OCI-LY7 (cell line): ENCODE measurements at places on chromosomes 16 and 17. TPM values are rescaled to one million over a fixed set of nuclear protein-coding genes. Genes with fewer than 3 reads are reported as not detected.

The SULT1A4 gene
- total RNA-seq: 3.7 and 5.2 TPM in 2 replicates

DNA sequence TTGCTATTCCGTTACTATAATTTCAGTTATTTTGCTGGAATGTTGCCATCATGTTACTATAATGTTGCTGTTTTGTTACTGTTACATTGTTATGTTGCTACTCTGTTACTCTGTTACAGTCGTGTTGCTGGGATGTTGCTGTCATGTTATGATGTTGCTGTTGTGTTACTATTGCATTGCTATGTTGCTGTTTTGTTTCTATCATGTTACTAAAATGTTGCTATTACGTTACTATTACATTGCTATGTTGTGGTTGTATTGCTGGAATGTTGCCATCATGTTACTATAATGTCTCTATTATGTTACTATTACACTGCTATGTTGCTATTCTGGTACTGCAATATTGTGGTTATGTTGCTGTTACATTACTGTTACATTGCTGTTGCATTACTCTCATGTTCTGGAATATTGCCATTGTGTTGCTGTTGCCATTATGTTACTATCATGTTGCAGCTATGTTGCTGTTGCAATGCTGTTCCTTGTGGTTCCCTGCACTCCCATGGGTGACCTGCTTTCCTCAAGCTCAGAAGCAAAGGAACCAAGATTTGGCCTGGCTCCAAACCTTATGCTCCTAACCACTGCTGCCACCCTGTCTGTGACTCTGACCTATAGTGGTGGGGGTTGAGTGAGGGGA lies 64.4 kb downstream of the ABCC6 start:
- DNase-seq: no peak

- DNase-seq: no peak
These were observed 18.8 kb upstream of the LASP1NB start for GRCh38 chr17:38906460-38907228.

DNA sequence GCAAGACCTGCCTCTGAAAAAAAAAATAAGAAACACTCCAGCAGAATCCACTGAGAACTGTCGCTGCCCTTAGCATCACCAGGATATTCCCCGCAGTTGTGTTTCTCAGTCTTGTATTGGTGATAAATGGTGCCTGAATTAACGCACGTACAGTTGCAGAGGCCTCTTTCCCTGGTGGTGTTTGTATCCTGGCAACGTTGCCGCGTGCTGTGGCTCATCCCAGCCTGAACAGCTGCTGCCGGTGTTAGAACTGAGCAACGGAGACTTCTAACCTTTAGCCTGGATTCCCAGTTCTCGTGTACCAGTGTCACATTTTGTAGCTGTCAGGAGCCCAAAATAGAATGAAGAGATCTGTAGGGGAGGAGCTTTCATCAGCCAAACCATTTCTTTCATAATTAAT lies 4.8 kb downstream of the MLYCD start:
- no peak for DNase-seq

GRCh38 chr17:38967290-38967738 lies at the start of gene FBXO47:
TSS of gene FBXO47 (minus strand) at chr17:38967403. CDS start at chr17:38963025, 4,378 bp downstream.
- peak; percentile 93 for DNase-seq

The OTOA gene
- total RNA-seq: 0.09 TPM in 1 of 2 replicates, not detected in the other

- no peak for DNase-seq
These were observed 19.2 kb upstream of the SSTR2 start for GRCh38 chr17:73145641-73146040.

- DNase-seq: no peak
These were observed 3.3 kb upstream of the RNF112 start for GRCh38 chr17:19407601-19408345.

The SALL1 gene
- total RNA-seq: not detected in 2 replicates

- DNase-seq: peak; percentile 96
These were observed 2.0 kb downstream of the TRIM47 start for GRCh38 chr17:75876190-75876937.

DNA sequence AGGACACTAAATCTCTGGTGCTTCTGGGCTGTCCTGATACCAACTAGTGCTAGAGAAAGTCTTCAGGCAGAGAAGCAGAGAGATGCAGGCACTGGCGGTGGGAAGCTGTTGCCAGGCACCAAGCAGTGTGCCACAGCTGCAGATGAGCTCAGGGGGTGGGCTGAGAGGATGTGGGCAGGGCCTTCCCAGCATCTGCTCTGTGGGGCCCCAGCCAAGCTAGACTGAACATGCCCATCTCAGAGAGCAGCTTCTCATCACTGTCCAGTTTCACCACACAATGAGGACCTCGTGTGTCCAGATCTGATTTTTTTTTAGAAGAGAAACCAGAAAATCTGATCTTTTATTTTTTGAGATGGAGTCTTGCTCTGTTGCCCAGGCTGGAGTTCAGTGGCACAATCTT lies 17.1 kb downstream of the PSKH1 start:
- DNase-seq: peak; percentile 50

The PYY gene
- total RNA-seq: not detected in 2 replicates

DNA sequence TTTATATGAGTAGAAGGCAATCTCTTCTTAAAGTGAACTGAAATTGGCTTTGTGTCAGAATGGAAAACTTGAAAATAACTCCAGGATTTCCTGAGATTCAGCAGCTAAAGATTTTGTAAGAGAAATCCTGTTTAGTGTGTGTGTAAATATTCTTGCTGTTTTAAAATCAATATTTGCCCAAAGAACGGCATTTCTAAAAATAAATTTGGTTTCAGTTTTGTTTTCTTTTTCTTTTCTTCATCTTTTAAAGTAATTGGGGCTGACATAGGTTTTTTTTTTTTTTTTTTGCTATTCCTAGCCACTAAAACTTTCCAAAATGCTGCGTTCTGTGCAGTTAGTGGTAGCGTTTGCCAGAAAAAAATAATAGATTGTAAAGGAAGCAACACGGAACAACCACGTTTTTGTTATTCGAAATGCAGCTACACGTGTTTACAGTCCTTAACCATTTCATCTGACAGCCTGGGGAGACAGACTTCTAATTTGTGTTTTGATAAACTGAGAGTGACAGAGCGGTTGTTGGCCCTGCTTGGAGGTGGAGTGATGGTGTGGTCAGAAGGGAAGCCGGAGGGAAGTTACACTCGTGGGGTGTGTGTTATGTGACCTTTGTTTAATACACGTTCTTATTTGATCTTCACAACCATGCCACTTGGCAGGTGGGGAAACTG lies 21.6 kb upstream of the SMPD3 start:
- DNase-seq: no peak

DNA sequence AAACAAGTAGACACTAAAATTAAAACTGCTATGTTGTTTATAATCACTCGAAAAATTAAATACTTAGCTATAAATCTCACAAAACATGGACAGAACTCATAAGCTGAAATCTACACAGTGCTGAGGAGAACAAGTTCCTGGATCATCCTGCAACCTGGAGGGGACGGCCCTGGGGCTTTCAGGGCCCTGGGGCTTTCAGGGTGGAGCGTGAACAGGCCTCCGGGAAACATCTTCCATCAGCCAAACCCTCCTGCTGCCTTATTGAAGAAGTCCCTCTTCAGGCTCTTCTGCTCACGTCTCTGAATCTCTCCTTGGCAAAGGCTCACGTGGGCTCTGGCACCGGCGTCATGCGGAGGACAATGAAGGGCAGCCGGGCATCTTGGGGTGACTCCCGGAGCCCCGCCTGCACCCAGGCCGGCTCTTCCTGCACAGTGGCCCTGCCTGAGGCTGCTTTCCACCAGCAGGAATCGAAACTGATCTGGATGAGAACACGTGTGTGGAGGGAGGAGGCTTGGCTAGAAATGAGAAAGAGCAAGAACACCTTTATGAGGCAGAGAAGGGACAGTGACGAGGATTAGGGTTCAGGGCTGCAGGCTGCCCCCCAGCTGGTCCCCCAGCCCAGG lies 127.3 kb downstream of the CDRT15L2 start:
- DNase-seq: no peak

The G6PC1 gene
- total RNA-seq: 1.9 and 2.6 TPM in 2 replicates

DNA sequence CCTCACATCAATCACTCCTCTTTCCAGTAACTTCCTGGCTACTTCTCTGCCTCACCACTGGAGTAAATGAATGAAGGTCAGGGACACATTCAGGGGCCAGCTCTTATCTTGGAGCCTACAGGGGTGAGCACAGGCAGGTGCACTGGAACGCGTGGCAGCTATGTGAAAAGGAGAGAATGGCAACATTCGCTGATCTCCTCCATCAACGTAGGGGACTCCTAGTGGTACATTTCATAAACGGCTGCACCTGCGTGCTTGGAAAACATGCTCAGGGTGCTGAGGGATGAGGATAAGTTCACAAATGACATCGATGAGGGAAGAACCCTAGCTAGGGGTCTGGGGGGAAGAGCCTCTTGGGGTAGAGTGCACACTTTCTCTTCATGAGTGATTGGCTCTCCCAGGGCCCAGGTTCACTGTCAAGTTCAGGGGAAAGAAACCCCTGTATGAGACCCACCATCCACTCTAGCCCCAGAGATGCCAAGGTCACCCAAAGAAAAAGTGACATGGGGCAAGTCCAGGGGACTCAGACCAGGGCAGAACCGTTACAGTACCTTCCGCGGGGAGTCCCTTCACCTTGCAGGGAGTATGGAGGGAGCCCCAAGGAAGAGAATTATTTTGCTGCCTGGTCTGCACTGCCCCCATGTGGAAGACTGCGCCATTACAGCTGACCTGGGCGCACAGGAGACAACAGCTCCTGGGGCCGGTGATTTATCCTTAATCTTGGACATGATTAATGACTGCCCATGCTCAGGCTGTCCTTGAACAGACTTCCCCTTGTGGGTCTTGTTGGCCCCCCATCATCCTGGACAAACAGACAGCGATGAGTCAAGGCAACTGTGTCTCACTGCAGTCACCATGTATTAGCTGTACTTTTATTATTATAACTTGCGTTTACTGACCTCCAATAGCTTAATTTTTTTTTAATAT lies 30.1 kb downstream of the VAC14 start:
- DNase-seq: peak; percentile 43

The PIMREG gene
- total RNA-seq: 22.7 and 31.0 TPM in 2 replicates

The EEF2K gene
- 40.0 and 42.3 TPM in 2 replicates for total RNA-seq

DNA sequence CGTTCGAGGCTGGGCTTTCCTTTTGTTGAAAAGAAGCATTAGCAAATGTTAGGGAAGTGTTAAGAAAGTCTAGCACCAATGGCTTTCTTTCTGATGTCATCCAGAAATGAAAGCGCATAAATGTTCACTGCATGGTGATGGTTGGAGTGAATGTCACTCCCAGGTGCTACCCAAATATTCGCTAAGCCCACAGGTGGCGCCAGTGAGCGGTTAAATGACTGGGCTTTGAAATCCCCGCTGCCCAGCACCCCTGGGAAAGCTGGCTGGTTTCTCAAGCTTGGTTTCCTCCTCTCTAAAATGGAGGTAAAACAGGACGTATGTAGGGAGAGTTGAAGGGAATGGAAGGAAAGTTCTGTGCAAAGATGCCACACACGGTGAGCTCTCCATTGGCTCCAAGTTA lies 104.4 kb downstream of the IRX5 start:
- DNase-seq: peak; percentile 39

The TMEM88 gene
- 3.8 and 4.0 TPM in 2 replicates for total RNA-seq
